ENCODE measurements at places on chromosomes 7 and 10.

DNA sequence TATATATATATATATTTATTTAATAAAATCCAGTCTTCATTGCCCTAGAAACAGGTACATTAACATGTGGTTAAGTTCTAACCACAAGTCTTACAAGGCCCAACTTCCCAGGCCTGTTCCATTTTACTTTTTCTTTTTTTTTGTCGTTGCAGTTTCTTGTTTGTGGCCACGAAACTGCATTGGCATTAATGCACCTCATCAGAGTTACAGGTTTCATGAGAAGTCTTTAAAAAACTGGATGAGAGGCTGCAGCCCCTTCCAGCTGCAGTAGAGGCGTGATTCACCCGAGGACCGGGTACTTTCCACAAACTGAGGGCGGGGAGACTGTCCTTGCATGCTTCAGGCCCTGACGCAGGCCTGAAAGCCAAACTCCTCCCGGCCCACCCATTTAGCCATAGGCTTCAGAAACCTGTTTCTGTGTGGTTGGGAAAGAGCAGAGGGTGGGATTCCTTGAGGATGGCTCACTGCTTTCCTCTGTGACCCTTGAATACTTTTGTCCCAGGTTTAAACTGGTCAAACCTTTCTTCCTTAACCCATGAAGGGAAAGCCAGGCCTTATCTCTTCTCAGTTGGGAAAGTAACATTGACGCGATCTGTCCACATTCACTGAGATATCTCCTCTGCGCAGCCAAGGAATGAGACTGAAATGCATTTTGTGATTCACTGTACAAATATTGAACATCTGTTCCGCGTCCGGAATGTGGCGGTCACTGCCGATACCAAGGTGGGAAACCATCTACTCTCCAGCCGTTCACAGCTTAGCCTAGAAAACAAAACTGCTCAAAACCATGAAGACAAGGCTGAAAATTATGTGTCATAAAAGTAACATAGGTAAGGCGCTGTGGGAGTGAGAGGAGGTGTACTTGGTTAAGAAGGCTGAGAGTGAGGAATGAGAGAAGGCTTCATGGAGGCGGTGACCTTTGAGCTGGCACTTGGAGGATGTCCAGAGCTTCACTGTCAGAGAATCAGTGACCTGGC is 311.7 kb downstream of the GATA3 start:
- no peak for DNase-seq

GRCh38 chr10:15137036-15137359 is 31.5 kb downstream of the NMT2 start:
- DNase-seq, result no peak

DNA sequence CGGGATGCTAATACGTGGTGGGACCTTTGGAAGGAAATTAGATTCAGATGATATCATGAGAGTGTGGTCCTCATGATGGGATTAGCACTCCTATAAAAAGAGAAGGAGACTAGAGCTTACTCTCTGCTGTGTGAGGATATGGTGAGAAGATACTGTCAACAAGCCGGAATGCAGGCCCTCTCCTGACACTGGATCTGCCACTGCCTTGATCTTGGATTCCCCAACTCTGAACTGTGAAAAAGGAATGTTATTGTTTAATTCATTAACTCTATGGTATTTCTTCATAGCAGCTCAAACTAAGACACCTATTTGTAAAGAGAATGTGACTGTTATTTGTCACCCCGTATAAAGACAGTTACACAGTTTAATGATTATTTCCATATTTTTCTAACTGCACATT is 1227.5 kb upstream of the C7orf33 start:
- no peak for DNase-seq

- DNase-seq, result peak; percentile 81
Measured at GRCh38 chr7:5396999-5397663, 26.5 kb downstream of the TNRC18 start.

- no peak for DNase-seq
Measured at GRCh38 chr7:166338-167060, 25.9 kb upstream of the FAM20C start.

GRCh38 chr10:104109908-104110662 is 11.9 kb upstream of the SFR1 start:
- no peak for DNase-seq

- DNase-seq, result no peak
Measured at GRCh38 chr7:129678606-129679005, 67.1 kb downstream of the NRF1 start.

GRCh38 chr7:128155100-128155740 is 85.9 kb upstream of the LEP start:
- DNase-seq, result no peak

DNA sequence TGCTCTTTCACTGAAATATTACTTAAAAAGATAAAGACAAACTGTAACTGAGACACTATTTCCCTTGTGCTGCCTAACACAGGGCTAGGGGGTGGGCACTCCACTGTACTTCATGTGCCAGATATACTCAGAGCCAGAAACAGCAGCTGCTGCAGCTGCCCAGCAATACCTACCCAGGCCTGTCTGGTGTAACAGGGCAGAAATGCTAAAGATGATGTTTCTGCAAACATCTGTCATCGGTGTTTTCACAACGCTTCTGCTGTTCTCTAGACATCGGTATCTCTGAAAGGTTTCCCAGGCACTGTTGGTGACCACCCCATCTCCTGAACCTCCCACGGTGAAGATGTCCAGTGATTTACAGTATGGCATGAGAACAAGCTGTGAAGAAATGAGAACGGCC is 42.7 kb downstream of the LAMB1 start:
- DNase-seq, result no peak

GRCh38 chr10:79442171-79443040 is 3.0 kb downstream of the ZCCHC24 start:
- DNase-seq, result no peak

- DNase-seq, result no peak
Measured at GRCh38 chr10:49756031-49756430, 6.1 kb downstream of the OGDHL start.

GRCh38 chr10:91567815-91568214 is 65.1 kb downstream of the PPP1R3C start:
- DNase-seq, result no peak

DNA sequence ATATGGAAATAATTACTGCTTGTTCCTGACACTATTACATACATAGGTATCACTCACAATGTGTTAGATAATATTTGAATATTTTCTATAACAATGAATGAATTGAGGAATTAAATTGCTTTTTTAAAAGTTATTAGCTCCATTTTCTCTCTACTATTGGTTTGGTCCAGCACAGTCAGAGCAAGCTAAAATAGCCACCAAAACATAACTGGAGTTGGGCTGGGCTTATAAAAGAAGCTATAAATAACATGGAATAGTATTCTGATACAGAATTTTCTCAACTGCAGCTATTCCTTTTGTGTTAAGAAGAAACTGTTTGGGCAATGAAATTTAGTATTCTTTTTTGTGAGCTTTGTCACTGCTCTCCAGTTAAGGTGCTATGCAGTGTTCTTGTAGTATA is 142.6 kb upstream of the LRRN3 start:
- no peak for DNase-seq

GRCh38 chr7:155455776-155456737 is 1.9 kb upstream of the EN2 start:
- no peak for DNase-seq

DNA sequence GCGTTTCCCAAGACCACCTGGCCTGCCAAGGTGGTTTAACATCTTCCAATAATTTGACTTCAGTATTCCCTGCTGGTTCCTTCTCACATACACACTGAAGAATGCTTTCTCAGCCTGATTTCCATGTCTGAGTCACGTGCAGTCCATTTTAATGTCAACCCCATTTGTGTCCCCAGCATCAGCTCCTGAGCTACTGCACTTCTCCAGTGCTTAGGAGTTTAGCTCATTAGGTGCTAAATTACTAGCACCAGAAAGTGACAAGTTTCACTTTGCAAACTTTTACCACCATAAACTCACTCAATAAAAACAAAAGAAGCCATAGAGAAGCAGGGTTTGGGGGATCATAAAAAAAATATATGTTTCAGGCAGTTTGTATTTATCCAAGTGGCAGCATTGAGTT is 279.3 kb upstream of the SORCS1 start:
- no peak for DNase-seq

DNA sequence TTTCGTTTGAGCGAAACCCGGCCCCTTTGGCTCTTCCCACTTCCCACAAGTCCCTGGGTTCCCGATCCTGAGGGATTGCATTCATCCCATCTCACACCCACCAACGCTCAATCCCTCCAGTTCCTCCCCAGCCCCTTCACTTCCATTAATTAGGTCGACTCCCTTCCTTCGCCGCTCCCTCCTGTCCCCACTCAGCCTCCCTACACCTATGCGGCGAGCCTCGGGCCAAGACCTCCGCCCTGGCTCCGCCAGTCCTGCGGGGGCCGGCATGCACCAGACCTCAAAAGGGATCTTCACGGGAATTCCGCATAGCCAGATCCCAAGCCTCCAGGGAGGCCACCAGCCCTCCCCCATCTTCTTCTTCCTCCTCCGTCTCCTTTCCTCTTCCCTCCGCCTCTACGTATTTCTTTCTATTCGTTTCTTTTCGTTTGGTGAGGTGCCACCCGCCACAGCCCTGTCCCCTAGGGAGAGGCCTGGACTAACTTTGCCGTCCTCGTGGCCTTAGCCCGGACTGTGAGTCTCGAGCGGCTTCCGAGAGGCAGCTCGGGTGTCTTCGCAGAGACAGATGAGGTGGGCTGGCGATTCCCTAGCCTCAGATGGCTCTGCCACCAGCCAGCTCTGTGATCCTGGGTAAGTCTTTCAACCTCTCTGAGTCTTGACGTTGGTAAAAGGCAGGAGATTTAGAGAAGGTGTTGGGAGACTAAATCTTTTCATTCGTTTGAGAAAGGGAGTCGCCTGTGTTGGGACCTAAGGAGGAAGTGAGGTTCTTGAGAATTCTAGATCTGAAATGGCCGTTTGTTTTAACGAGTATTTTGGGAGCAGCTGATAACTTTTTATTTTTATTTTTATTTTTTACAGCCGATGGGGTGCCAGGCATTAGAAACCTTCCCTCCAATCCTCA is 8.1 kb upstream of the LBX1 start:
- no peak for DNase-seq

DNA sequence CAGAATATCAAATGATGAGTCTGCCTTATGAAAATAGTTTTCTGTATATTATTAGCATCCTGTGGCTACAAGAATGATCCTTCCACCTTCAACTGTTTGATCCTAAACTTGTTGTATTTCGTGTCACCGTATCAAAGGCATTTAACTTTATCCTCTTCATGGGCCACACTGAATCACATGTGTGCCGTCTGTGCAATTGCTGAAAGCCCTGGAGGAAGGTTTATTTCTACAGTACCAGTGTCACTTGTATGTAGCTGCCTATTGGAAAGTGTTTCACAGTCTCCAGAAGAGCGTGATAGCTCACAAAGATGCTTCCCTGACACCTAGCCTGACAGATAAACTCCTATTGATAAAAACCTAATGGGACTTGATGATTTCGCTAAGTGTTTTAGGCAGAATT is 94.5 kb downstream of the ITGA8 start:
- DNase-seq, result no peak

GRCh38 chr10:63027531-63027930 is 105.6 kb upstream of the NRBF2 start:
- DNase-seq, result no peak

GRCh38 chr10:35637462-35637861 is 4.6 kb downstream of the FZD8 start:
- no peak for DNase-seq

- no peak for DNase-seq
Measured at GRCh38 chr10:18279173-18279572, 138.9 kb downstream of the CACNB2 start.

DNA sequence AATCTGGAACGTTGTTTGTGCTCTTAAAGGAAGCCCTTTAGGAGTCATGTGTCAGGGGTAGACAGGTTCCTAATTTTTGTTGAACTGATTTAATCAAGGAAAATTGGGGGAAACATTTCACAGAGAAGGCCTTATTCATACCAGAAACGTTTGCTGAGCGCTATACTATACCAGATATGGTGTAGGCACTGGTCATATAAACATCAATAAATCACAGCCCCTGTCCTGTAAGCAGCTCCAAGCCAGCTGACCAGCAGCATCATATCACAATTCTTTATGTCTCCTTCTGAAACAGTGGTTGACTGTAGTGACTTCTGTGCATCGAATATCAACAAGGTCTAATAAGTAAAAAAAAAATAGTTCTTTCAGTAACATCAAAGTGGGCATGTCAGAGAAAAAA is 1.1 kb downstream of the TMEM178B start:
- no peak for DNase-seq

- no peak for DNase-seq
Measured at GRCh38 chr7:128389618-128390329, 20.0 kb downstream of the IMPDH1 start.

- DNase-seq, result no peak
Measured at GRCh38 chr7:32462977-32463376, 27.2 kb downstream of the LSM5 start.

DNA sequence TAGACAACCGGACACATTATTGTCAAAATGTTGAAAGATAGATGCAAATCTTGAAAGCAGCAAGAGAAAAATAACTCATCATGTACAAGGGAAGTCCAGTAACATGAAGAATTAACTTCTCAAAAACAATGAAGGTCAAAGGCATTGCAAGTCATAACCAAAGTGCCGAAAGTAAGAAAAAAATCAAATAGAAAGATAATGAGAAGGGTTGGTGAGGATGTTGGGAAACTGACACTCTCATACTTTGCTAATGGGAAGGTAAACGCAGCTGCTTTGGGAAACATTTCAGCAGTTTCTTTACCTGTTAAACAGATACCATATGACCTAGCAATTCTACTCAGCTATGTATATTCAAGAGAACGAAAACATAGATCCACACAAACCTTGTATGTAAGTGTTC is 303.0 kb downstream of the ARL4A start:
- no peak for DNase-seq
